ENCODE measurements at places on chromosomes 3 and 15.

DNA sequence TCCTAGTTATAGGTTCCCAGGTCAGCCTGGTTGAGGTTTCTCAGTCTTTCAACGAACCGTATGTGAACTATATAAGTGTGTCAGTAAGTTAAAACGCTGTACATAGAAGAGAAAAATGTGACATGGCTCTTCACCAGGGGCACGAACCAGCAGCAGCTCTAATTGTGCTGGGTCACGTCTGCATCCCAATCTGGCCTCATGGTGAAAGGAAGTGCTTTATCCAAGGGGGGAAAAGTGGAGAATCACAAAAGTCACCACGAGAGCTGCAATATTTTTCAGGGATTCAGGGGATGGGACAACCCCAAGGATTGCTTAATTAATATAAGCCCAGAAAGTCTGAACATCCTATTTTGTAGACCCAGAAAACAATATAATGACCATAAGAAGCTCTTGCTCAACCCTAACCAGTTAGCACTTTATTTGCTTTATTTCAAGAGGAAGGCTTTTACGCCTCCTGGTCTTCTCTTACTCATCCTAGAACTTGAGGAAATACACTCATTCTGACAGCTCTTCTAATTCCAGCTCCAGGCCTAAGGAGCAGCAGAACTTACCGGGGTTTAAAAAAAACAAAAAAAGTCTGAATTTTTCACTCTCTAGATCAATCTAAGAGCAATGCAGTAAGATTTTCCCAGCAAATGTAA lies 16.5 kb downstream of the ANXA2 start:
- DNase-seq: no peak

GRCh38 chr3:107796791-107797190 lies 274.0 kb downstream of the BBX start:
- DNase-seq: no peak

DNA sequence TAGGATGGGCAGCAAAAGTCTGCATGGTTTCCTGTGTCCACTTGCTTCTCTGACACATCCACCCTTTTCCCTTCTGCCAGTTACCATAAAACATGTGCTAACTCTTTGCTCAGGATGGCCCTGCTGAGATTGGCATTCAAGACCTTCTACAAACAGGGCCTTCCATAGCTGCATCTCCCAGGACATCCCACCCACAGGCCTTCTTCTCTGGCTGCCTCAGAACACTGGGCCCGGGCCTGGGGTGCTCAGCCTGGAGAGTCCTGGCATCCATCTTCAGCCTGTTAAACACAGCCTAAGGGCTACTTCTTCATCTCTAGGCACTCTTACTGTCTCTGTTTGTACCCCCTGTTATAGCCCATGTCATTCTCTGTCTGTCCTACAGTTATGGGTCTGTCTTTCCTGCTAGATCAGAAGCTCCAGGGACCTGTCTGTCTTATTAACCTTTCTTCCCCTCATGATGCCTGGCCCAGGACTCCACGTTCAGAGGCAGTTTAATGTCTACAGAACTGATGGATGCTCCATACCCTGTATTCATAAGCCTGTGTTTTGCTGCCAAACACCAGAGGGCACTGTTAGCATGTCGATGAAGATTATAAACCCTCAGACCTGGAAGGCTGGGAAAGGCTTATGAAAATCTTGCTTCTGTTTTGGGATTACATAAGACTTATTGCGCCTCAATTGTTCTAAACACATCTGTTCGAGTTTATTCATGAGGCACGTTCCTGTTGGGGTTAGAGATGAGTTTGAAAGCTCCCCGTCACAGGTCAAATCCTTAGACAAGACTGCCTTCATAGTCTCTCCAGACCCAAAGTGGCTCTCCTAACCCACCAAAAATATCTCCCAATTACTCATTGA lies 16.5 kb downstream of the SEMA3G start:
- DNase-seq: no peak

DNA sequence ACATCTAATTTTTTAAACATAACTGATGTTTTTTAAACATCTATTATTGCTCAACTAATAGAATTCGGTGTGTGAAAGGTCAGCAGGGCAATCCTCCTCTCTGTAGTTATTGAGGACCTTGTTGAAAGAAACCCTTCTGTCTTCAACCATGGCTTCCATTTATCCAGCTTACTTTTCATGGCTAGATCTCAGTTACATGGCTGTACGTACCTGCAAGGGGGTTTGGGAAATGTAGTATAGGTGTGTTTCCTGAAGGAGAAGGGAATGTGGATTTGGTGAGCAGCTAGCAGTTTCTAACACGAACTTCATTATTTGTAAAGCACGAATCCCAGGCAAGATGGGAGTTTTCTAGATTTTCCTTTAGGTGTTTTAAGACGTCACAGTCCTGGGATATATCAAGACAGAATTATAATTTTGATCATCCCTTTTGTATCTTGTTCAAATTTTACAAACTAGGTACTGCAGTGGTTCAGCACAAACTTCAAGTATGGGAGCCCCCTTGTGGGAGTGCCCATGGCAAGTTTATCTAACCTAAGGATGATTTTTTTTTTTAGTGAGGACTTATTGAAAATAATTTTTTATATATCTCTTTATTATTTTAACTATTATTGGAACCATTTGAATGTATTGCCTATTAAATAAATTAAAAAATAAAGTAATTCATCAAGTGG lies 41.6 kb downstream of the FBXL2 start:
- no peak for DNase-seq

DNA sequence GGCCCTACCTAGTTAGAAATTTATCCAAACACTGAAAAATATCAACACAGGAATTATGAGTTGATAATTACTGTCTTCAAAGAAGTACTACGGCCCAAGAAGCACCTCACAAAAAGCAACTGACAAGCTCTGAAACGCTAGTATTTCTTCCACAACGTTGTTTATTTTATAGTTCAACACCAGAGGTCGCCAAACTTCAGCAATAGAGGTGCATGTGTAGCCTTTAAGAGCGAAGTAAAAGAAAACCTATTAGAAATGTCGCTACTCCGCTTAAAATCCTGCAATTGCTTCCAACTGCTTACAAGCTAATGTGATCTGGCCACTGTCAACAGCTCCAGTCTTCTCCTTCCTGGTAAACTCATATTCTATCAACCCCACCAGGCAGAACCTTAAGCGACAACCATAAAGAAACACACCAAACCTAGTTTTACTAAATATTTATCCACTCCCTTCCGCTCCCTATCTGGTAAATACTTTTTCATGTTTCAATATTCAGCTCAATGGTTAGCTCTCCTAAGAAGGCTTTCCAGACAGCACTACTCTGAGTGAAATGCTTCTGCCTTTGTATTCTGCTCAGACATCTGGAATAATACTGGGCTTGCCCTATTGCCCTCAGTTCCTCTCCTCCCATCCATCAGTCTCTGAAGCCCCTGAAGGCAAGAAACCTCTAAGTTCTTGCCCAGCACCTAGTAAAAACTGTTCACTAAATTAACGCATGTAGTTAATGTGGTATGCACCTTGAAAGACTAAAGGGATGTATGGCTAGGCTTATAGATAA lies 110.2 kb downstream of the NR1I2 start:
- DNase-seq: no peak

DNA sequence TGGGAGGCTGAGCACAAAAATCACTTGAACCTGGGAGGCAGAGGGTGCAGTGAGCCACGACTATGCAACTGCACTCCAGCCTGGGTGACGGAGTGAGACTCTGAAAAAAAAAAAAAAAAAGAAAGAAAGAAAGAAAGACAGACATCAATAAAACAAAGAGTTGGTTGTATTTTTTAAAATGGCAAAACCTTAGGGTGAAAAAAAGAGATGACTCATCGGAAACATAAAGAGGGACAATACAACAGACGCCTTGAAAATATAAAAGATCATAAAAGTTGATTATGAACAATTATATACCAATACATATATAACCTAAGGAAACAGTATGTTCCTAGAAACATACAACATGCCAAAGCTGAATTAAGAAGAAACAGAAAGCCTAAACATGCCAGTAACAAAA lies 92.8 kb downstream of the SCAPER start:
- DNase-seq: no peak

DNA sequence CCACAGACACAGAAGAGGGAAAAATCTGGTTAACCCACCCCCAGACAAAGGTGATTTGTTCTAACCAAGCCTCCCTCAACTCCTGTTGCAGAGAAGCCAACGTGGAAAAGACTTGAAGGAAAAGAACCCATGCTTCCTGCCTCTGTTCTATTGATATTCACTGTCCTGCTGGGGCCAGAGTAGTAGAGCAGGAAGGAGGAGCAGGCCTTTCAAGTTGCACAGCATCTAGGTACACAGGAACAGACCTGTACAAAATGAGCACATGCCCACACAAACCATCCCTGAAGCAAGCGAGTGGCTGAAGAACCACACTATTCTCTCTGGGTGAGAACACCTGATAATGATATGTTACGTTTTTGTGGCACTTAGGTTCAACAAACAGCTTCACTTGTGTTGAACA lies 29.9 kb downstream of the RASGRP1 start:
- DNase-seq: no peak

- DNase-seq: no peak
Observed at GRCh38 chr15:57651445-57651844, 55.1 kb upstream of the POLR2M start.

GRCh38 chr3:189053322-189053721 lies 118.4 kb upstream of the TPRG1 start:
- no peak for DNase-seq

DNA sequence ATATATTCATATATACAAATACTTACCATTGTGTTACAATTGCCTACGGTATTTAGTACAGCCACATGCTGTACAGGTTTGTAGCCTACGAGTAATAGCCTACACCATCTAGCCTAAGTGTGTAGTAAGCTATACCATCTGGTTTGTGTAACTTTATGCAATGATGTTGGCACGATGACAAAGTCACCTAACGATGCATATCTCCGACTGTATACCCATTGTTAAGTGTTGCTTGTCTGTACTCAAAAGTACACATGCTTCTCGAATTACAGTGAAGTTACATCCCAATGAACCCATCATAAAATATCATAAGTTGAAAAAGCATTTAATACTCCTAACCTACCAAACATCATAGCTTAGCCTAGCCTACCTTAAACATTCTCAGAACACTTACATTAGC lies 327.1 kb downstream of the KBTBD8 start:
- no peak for DNase-seq

DNA sequence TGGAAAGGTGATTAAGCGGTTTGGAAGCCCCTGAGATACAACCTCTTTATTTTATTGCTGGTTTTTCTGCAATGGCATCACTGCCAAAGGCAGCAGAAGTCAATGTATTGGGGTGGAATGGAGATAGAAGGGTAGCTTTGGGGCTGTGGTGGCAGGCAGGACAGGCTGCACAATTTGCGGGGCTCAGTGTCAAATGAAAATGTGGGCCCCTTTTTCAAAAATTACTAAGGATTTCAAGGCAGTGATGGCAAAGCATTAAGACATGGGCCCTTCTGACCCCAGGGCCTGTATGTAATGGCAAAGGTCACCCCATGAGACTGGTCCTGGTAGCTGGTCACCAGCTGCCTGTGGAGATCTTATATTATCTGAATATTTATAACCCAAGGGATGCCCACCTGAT lies 29.3 kb upstream of the GALNT15 start:
- no peak for DNase-seq

DNA sequence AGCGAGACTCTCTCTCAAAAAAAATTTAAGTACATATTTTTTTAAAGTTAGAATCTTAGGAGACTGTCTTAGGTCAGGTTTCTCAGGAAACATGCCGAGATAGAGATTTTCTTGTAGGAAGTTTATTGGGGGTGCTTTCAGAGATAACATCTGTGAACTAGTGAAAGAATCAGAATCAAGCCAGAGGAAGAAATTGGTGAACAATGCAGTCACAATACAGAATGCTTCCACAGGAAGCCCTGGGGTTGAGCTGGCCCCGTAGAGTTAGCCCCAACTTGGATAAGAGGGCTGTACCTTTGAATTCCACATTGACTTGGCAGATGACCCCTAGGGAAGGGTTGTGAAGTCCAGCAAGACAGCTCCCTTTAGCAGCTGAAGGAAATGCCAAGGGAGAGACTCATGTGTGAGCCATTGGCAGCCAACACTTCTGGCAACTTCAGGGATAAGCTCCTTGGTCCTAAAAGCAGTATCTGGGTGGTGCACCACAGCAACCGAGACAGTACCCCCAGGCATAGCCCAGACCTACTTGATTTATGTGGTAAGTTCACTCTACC lies 7.1 kb upstream of the PLCB2 start:
- DNase-seq: no peak

DNA sequence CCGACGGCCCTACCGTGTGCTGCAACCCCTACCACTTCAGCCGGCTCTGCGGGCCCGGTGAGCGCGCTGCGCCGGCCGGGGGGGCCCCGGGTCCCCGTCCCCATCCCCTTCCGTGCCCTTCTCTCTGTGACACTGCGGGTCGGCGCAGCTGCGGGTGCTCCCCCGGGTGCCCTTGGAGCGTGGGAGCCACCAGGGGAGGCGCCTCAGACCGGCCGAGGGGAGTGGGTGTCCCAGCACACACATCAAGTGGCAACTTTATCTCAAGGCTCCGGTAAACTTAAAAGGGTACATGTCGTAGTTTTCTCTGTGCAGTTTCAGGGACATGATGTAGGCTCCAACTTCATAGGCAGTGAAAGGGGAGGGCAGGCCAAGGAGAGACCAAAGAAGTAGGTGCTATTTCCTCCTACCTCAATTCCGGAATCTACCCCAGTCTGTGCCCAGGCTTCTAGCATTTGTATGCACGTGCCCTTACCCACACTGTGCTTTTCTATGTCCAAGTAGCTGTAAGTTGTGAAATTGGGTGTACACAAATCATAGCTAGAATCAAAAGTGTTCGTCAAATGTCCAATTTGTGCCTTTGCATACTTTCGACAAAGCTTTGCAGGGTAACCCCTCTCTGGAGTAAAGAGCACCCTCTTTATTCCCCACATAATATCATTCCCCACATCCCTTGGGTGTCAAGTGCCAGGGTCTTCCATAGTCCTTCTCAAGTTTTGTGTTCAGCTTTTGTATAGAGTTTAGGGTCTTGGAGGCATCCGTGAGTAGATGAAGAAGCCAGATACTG lies 2.2 kb downstream of the SMAD6 start:
- DNase-seq: no peak

DNA sequence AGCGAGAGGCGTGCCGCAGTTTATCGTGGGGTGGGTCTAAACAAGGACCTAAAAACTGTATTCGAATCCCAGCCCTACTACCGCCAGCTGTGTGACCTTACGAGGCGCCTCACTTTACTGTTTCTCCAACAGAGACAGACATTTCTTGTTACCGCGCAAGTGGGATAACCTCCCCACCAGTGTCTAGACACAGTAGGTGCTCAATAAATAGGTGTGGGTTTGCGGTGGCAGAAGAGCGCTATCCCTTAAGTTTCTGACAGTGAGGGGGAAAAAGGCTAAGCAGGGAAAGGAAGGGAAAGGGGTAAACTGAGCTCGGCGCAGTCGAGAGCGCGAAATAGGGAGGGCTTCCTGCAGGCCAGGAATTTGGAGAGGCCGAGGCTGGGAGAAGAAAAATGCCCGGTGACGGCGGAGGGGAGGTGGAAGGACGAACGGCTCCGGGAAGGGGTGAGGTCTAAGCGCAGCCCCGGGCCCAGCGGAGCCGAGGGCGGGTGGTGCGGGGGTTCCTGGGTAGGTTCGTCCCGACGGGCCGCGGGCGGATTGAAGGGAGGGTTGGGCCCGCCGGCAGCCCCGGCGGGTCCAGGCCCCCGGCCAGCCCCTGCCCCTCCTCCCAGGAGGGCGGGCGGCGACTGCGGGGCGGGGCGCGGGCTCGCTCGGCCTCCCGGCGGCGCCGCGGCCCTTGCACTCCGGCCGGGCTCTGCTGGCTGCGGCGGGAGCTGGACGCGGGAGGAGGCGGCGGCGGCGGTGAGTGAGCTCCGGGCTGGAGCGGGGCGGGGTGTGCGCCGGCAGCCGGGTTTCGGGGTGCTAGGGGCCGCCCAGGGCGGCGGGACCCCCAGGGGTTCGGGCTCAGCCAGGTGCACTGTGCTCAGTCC lies at the start of gene CGNL1:
TSS of gene CGNL1 (plus strand) at position 679 of the 869 bp plus-strand sequence. CDS start 61,495 bp downstream, outside the sequence.
- DNase-seq: no peak

GRCh38 chr3:55556619-55557537 lies 69.8 kb upstream of the WNT5A start:
- DNase-seq: no peak

Data from stimulated activated CD8-positive, alpha-beta memory T cell treated with anti-CD3 and anti-CD28 coated beads, Interleukin-7, amount 100 ng/mL, for 24 hours (primary cell).